ENCODE measurements at places on chromosomes 16 and 17. TPM values are rescaled to one million over a fixed set of nuclear protein-coding genes. Genes with fewer than 3 reads are reported as not detected.

BICDL2 gene
- 0.63 TPM for total RNA-seq

CSH2 gene
- not detected for total RNA-seq

NOTUM gene
- total RNA-seq, result 1.8 TPM

PLEKHM1 gene
- 34.3 TPM for total RNA-seq

SLC13A2 gene
- not detected for total RNA-seq

HEATR9 gene
- 0.14 TPM for total RNA-seq

GRCh38 chr16:54816471-54816870 lies 114.2 kb upstream of the IRX5 start:
- no peak overlapping the region for H3K27ac ChIP-seq
- H3K36me3 ChIP-seq, result no peaks in the 10 kb centered on the region
- no peak for DNase-seq
- no peak overlapping the region for H3K4me3 ChIP-seq
- H3K4me1 ChIP-seq, result no peaks in the 10 kb centered on the region
- no peaks in the 10 kb centered on the region for H3K27me3 ChIP-seq

DNA sequence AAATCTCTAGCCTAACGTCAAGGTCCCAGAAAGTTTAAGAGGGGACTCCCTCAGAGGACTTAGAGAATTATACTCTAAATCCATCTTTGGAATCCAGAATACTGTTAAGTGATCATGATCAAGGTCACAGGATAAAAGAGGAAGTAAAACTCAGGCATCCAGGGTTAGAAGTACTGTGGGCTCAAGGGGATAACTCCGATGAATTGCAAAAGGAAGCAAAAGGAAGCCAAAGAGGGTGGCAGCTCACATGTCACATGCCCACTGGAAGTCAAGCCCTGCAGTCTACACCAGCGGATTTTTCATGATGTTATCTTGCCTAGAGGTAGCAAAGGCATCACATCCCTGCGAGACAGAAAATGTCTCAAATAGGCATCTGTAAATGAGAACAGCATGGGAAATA lies 3.8 kb downstream of the ZNF821 start:
- peaks cover 35% of the 10 kb centered on the region for H3K4me1 ChIP-seq
- peaks cover 20% of the 10 kb centered on the region for H3K36me3 ChIP-seq
- no peak overlapping the region for H3K4me3 ChIP-seq
- no peak for DNase-seq
- no peak overlapping the region for H3K27ac ChIP-seq
- peaks cover 3% of the 10 kb centered on the region for H3K27me3 ChIP-seq

- H3K4me3 ChIP-seq, result peak overlapping the region; percentile 98
- DNase-seq, result no peak
- H3K4me1 ChIP-seq, result peaks cover 24% of the 10 kb centered on the region
- peak overlapping the region; percentile 95 for H3K27ac ChIP-seq
- no peaks in the 10 kb centered on the region for H3K27me3 ChIP-seq
Observed at GRCh38 chr16:8798174-8798527, 512 bp downstream of the PMM2 start.

DNA sequence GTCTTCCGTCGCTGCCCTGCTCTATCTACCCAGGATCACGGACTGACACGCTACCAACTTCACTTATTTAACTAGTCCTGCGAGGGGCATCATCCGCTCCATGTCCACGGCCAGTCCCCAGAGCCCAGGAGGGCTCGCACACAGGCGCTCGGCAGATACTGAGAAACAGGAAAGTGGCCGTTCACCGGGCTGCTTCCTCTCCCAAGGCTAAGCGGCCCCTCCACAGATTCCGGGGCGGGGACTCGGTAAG lies 388 bp downstream of the OXLD1 start:
- H3K4me1 ChIP-seq, result peaks cover 33% of the 10 kb centered on the region
- peaks cover 45% of the 10 kb centered on the region for H3K36me3 ChIP-seq
- no peak for DNase-seq
- H3K27me3 ChIP-seq, result no peaks in the 10 kb centered on the region
- peak overlapping the region; percentile 93 for H3K4me3 ChIP-seq

DNA sequence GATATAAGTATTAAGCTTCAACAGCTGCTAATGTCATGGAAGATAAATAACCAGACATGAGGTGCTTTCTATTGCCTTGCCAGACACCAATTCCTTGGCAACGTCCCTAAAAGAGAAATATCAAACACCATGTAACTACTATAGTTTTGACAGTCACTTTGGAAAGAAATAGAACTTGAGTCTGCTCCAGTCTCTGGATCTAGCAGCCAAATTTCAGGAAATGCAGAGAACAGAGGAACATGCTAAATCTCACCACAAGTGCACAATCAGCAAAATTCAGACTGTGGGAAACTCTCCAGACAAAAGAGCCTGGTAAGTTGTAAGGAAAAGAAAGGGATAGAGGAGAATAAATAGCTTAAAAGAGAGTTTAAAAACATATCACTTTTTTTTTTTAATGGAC lies 28.4 kb upstream of the TANC2 start:
- H3K36me3 ChIP-seq, result no peaks in the 10 kb centered on the region
- peaks cover 19% of the 10 kb centered on the region for H3K27me3 ChIP-seq
- DNase-seq, result no peak
